IMR-90 (cell line): ENCODE measurements at places on chromosomes 2 and 18. TPM values are rescaled to one million over a fixed set of nuclear protein-coding genes. Genes with fewer than 3 reads are reported as not detected.

DNA sequence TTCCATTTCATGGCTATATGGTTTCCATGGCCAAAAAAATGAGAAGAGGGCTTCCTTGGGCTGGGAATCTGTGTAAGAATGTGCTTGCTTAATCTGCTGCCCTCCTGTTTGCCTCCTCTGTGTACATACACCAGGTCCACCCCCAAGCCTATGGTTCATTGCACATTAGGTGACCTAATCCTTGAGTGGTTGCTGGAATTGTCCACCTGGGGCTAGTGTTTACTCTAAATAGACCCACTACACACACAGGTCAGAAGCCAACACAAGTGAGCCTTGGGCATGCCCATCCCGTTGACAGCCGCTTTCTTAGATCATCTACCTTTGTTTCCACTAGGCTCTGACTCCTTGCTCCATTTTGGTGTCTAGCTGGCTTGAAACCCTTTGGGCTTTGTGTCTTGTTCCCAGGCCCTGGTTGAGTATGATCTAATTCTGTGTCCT is 59.2 kb upstream of the ATL2 start:
- no peak overlapping the region for H3K27ac ChIP-seq
- H3K4me3 ChIP-seq, result no peak overlapping the region
- DNase-seq, result no peak
- no peaks in the 10 kb centered on the region for H3K4me1 ChIP-seq

DNA sequence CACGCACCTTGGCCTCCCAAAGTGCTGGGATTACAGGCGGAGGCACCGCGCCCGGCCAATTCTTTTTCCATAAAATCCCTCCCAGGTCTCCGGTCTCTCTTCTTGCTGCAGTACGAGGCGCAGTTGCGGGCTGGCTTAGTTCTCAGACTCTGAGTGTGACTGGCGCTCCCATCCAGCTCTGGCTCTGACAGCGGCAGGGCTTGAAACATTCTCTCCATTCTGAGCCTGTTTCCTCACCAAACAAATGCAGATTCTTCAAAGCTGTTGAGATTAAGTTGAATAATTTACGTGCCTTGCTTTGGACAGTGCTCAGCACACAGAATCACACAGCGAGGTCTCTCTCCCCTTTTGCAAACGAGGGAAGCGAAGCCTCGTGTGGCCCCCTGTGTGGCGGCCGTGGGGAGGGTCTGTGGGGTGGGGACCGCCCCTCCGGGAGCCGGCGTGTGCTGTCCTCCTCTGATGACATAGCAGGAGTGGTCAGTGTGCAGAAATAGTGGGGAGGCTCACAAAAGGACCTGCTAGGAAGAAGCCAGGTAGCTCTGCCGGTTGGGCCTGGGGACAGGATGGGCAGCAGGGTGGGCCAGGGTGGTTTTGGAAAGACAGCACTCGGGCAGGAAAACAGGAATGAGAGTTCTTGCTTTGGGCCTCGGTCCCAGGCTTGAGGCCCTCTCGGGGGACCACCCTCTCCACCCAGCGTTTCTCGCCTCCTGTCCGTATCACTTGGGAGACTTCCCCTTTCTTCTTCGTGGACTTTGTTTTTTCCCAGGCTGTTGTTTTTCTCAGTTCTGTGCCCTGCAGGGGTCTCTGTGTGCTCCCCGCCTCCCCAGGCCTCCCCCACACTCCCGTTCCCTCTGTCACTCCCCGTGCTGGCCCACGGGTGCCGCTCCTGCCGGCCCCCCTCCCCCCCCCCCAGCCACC is 75.0 kb downstream of the KCNG2 start:
- no peaks in the 10 kb centered on the region; the same call in none of the 2 replicates for H3K27me3 ChIP-seq
- no peaks in the 10 kb centered on the region for H3K4me1 ChIP-seq
- no peak for DNase-seq
- H3K36me3 ChIP-seq, result no peaks in the 10 kb centered on the region; the same call in 1 of the 2 replicates
- no peak overlapping the region for H3K27ac ChIP-seq

DNA sequence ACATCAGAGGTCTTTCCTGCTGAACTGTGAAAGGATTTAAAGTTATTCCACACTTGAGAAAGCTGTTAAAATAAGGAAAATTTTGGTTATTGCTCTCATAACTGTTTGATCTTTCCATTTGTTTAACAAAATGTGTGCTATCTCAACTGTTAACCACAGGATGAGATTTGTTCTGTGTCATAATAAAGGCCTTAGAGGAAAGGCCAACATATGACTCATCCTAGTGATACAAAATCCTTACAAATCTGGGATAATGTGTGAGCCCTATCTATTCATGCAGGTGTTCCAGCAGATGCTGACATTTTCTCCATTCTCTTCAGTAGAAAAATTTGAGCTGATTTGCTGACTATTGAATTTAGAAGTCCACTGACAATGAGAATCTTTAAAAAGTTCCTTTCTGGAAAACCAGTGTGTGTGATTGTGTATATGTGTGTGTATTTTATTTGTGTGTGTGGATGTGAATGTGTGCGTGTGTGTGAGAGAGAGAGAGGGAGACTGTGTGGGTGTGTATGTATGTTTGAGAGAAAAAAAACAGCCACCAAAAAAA is 1111.9 kb upstream of the GYPC start:
- no peak for DNase-seq
- H3K27me3 ChIP-seq, result no peaks in the 10 kb centered on the region
- no peak overlapping the region for H3K27ac ChIP-seq
- no peak overlapping the region for H3K4me3 ChIP-seq
- H3K4me1 ChIP-seq, result no peaks in the 10 kb centered on the region
- H3K36me3 ChIP-seq, result no peaks in the 10 kb centered on the region

GRCh38 chr18:12041561-12041960 is 52.1 kb upstream of the ANKRD62 start:
- no peak overlapping the region for H3K4me3 ChIP-seq
- no peak overlapping the region; the same call in 1 of the 2 replicates for H3K27ac ChIP-seq
- H3K4me1 ChIP-seq, result peaks cover 6% of the 10 kb centered on the region; the same call in 1 of the 2 replicates
- H3K27me3 ChIP-seq, result no peaks in the 10 kb centered on the region
- no peaks in the 10 kb centered on the region for H3K36me3 ChIP-seq

DNA sequence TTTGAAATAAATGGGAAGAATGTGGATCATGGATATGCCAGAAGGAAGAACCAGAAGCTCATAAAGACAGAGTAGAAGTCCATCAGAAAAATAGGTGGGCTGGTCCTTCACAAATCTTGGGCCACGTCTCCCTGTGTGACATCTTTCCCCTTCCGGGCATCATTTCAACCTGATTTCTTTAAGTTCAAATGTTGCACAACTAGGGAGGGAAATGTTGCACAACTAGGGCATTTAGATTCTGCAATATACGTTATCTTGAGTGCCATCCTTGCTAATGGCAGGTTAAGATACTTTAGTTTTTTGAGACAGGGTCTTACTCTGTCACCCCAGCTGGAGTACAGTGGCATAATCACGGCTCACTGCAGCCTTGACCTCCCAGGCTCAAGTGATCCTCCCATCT is 129.6 kb downstream of the CERS6 start:
- no peak for DNase-seq
- H3K27me3 ChIP-seq, result no peaks in the 10 kb centered on the region
- no peaks in the 10 kb centered on the region for H3K36me3 ChIP-seq
- H3K4me1 ChIP-seq, result peaks cover 4% of the 10 kb centered on the region; the same call in 1 of the 2 replicates
- H3K27ac ChIP-seq, result no peak overlapping the region
- no peak overlapping the region for H3K4me3 ChIP-seq

- H3K36me3 ChIP-seq, result peaks cover 8% of the 10 kb centered on the region; the same call in 1 of the 2 replicates
- H3K4me3 ChIP-seq, result no peak overlapping the region
- no peak for DNase-seq
- no peaks in the 10 kb centered on the region for H3K27me3 ChIP-seq
These were observed 216.4 kb downstream of the AGAP1 start for GRCh38 chr2:235709969-235710879.

Gene GPR75
- 1.4 and 1.7 TPM in 2 replicates for total RNA-seq

- H3K4me3 ChIP-seq, result no peak overlapping the region
- H3K36me3 ChIP-seq, result peaks cover 6% of the 10 kb centered on the region
- peaks cover 22% of the 10 kb centered on the region for H3K4me1 ChIP-seq
- no peaks in the 10 kb centered on the region for H3K27me3 ChIP-seq
- no peak overlapping the region for H3K27ac ChIP-seq
These were observed 91.8 kb downstream of the MAP4K4 start for GRCh38 chr2:101788995-101789970.

GRCh38 chr2:30688956-30689401 is 118.3 kb downstream of the CAPN13 start:
- no peak overlapping the region for H3K4me3 ChIP-seq
- no peaks in the 10 kb centered on the region for H3K27me3 ChIP-seq
- H3K36me3 ChIP-seq, result no peaks in the 10 kb centered on the region
- DNase-seq, result no peak
- H3K27ac ChIP-seq, result no peak overlapping the region

GRCh38 chr2:3355951-3356569 is 21.6 kb downstream of the EIPR1 start:
- peaks cover 7% of the 10 kb centered on the region for H3K36me3 ChIP-seq
- H3K4me1 ChIP-seq, result no peaks in the 10 kb centered on the region
- no peaks in the 10 kb centered on the region for H3K27me3 ChIP-seq
- no peak overlapping the region for H3K27ac ChIP-seq
- no peak overlapping the region for H3K4me3 ChIP-seq
